Vagina (tissue), 2 donors: ENCODE measurements at places on chromosomes 12 and 14. TPM values are rescaled to one million over a fixed set of nuclear protein-coding genes. Genes with fewer than 3 reads are reported as not detected.

DNA sequence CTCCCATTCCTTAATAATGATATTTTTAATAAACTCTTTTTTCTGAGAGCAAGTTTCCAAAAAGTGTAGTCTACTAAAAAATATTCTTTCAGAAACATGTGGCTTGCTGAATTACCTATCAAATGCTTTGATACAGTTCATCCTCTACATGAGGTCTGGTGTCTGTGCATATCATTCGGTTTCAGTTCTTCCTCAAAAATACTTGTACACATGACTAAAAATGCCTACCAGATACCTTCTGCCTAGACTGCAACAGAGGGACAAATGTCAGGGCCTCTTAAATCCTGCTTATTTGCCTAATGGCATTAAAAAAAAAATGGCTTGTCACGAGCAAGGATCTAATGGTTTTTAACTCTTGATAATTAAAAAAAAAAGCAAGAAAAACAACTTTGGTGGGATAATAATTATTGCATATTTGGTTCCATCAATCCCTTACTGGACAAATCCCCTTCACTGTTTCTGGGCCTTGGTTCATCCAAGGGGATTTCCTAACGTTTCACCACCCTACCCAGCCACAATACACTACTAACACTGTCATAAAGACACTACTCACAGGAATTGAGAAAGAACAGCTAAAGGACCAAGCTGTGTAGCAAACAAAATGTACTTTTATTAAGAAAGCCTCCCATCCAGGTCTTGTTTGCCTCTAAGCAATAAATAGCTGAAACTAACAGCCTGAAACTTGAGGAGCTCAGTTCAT, 45.7 kb downstream of the PARP11 start:
- no peak for DNase-seq

DNA sequence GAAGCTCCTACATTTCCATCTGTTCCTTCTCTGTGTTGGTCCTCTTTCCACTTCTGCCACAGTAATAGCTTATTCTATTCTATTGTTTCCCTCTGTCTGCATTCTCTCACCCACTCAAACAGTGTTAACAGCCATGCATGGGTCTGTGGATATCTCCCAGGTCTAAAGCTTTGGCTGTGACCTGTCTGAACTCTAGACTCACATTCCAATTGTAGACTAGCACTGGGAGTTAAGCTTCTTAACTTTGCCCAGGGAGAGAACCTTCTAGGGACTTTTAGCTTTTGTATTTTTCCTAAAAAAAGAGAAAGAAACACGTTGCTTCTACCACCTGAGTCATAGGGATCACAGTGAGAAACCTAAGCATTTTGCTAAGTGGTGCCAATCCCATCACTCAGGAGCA, 36.7 kb downstream of the PTPRR start:
- no peak for DNase-seq

- DNase-seq = no peak
Observed at GRCh38 chr14:29817767-29818405, 109.8 kb downstream of the PRKD1 start.

DNA sequence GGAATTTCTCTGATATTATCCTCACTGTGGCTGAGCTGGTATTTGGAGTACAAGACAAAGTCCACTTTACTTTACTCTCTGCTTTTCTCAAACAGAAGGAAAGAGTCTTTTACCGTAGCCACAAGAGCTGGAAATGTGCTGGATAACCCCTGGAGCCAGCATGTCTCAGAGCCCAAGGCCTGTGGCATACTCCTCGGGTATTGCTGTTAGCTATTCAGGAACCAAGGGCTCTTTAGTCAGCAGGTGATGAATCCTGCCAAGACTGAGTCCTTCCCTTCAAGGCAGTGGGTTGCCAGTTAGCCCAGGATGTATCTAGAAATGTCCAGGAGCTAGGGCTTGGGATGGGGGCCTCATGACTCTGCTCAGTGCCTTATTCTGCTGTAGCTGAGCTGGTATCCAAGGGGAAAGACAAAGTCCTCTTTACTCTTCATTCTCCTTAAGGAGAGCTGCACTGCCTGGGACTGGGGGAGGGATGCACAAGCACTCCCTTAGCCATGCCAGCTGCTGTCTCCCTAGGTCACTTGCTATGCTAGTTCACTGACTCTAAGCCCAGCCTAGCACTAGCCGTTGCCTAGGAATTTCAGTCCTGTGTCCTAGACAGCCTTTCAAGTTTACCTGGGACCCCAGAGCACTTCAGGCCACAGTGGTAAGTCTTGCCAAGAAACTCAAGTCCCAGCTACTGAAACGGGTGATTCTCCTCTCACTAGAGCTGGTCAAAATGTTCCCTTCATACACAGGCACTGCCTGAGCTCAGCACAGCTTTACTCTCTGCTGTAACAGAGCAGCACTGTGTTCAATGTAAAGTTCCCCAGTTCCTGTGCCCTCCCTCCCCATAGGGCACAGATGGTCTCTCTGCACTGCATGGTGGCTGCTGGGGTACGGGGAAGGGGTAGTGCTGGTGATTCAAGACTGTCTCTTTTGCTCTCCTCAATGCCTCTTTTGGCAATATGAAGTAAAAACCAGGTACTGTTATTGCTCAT, 136.4 kb downstream of the SLC35F4 start:
- no peak for DNase-seq

DNA sequence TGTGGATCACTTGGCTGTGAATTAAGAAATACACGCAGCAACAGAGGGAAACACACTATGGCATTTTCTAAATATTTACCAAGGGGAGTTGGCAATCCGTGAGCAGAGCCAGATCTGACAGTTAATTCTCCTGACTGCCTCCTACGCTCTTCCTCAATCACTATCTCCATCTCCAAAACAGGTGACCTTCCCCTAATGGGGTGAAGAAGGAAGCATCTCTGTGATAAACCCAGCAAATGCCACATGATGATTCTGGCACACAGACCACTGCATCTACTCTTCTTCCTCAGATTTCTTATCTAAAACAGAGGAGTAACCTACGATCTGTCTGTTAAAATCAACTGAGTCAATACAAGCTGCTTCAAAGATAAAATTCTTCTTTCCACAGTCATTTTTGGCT, 4.4 kb downstream of the SPTB start:
- DNase-seq = no peak

DNA sequence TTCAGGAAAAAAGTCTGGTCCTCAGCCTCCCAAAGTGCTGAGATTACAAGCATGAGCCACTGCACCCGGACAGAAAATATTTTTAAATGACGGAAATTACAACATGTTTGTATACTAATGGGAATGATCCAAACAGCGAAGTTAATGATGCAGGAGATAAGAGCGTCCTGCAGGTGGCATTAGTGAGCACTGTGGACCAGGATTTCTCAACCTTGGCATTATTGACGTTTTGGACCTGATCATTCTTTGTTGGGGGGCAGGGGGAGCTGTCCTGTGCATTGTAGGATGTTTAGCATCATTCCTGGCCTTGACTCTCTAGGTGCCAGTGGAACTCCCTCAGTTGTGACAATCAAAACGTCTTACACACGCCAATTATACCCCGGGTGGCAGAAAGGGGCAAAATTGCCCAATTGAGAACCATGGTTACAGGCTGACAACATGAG, 34.1 kb downstream of the SCFD1 start:
- DNase-seq = no peak

DNA sequence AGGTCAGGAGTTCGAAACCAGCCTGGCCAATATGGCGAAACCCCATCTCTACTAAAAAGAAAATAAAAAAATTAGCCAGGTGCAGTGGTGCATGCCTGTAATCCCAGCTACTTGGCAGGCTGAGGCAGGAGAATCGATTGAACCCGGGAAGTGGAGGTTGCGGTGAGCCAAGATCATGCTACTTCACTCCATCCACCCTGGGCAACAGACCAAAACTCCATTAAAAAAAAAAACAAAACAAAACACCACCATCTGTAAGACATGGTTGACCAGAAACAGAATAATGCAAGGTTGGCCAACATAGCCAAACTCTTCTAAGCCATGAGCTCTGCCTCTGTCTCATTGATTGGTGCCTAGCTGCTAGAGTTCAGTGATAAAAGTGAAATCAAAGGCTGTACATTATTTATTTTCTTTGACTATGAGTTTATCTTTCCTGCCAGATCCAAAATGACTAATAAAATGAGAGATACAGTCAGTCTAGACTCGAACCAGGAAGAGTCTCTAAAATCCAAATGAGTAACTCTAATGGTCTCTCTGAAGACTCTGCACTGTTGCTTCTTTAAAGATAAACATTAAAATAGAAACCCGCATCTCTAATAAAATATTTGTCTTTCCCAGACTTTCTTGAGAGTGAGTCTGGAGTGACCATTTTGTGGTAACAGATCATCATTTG, 404.7 kb downstream of the DAD1 start:
- DNase-seq = no peak

- no peak for DNase-seq
Observed at GRCh38 chr12:76084863-76085519, 506 bp upstream of the NAP1L1 start.

The PLEKHG7 gene
- total RNA-seq = not detected

The NPFF gene
- total RNA-seq = not detected
